Stimulated activated CD8-positive, alpha-beta memory T cell treated with anti-CD3 and anti-CD28 coated beads, Interleukin-12 subunit alpha, Interleukin-12 subunit beta, amount 100 ng/mL, for 1 hour (primary cell): ENCODE measurements at places on chromosomes 3 and 15.

DNA sequence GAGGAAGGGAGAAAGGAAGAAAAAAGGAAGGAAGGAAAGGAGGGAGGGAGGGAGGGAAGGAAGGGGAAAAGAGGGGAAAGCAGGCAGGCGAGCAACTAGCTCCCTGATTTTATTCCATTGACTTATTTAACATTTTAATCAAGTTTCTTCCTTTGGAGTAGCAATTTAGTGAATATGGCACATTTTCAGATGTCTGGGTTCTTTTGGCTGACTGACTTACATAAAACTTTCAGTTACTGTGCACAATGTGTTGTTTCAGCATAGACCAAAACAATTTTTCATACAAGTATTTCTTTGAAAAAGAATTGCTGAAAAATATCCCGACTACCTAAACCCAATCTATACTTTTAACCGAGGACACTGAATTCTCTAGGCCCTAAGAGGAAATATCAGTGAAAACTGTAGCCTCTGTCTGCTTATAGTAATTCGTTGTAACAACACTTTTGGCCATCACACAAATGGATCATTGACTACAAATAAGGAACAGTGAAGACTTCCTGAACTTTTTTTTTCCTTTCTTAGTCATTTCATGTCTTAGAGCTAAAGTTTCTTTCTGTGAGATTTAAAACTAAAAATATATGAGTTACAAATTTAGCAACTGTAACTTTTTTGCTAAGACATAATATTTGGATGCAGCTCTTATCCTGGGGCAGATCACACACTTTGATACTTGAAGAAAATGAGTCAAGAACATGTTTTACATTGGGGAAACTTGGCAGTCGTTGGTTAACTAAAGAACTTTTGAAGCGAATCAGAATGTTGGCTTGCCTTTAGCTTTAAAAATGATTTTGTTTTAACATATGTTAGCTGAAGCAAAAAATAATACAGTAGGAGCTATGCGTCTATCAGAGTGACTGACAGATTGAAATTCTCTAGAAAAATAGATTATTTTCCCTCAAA, 79.6 kb downstream of the SOX2 start:
- no peak for DNase-seq

GRCh38 chr15:42199126-42199525, 9.0 kb downstream of the VPS39 start:
- DNase-seq: no peak

DNA sequence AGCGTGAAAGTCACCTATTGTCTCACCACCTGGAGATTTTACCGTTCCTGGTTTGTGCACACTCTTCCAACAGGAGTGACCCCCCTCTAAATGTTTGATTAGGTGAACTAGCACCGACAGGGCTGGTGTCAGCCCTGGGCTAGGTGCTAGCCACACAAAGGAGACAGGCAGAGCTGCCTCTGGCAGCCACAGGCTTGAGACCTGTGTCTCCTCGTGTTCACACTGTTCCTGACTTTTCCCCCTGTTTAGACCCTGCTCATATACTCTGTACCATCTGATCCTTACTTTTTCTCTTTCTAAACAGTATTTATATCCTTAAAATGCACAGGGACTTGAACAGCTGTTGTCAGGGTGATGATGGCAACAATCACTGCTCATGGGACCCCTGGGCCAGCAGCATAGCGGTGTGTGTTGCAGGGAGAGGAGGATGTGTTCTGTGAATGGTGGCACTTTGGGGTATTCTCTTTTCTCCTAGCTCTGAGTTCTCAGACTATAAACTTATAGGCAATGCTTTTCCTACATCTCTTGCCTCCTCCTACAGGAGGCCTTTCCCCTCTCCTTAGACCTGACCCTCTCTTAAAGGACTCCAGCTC, 5.5 kb downstream of the CD80 start:
- no peak for DNase-seq

DNA sequence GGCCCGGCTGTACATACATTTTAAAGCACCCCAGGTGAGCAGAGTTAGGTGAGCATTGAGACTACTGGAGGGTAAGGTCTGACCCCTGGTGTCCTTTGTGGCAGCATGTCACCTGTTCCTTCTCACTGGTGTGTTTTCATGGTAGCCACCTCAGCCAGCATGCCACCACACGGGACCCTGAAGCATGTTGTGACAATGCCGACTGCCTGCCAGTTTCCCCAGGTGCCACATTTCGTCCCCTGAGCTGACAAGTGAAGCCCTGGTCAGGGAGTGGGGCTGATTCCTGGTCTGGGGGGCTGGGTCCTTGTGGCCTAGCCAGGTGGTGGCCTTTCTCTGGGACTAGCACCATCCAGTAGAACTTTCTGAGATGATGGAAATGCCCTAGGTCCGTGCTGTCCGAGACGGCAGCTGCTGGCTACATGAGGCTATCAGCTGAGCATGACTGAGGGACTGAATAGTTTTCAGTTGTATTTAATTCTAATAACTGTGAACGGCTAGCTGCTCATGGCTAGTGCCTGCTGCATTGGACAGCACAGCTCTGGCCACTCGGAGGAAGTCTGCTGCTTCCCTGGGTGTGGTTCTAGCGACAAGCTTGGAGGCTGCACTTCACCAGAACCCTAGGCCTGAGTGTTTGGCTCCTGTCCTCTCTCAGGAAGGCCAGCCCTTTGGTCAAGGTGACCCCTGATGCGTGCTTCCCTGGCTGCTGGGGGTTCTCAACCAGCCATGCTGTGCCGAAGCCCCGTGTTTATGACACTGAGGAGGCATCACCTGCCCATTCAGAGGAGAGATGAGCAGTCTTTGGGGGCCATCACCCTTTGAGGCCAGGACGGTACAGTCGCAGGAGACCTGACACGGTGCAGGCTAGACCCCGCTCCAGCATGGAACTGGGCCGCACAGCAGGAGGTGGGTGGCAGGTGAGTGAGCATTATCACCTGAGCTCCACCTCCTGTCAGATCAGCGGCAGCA, 3.9 kb downstream of the C3orf22 start:
- no peak for DNase-seq

- DNase-seq: no peak
These were observed 17.8 kb downstream of the TMEM212 start for GRCh38 chr3:171860830-171861535.

- DNase-seq: no peak
These were observed 6.4 kb downstream of the ASTE1 start for GRCh38 chr3:131020122-131020693.

GRCh38 chr3:174862101-174862500, 3.0 kb downstream of the NAALADL2 start:
- no peak for DNase-seq
